ENCODE measurements at places on chromosomes 12 and 14. TPM values are rescaled to one million over a fixed set of nuclear protein-coding genes. Genes with fewer than 3 reads are reported as not detected.

- peak; percentile 84 for DNase-seq
Measured at GRCh38 chr14:66395300-66395699, 90.9 kb upstream of the CCDC196 start.

DNA sequence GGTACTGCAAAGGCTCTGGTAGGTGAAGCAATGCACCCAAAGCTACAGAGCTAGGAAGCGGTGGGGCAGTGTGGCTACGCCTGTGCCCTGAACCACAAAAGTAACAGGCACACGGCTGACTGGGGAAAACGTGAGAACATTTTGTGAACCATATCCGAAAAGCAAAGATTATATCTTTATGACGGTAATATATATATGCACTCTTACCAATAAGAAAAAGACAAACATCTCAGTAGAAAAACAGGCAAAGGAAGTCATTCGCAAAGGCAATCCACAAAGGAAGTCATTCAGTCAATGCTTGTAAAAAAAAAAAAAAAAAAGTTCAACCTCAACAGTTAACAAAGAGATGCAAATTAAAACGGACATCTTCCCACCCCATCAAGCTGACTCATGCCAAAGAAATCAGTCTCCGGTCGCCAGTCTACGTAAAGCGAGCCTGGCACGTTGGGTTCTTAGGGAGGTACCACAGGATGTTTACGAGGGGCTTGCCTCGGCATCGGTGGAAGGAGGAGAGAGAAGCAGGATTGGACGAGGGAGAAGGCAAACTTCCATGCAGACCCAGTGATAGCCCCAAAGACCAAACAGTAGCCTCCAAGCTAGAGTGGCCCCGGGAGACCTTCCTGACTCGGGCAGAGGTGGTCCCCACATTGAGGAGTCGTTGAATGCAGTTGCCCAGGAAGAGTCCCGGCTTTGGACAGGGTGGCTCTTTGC is 39.4 kb upstream of the PPP2R5C start:
- DNase-seq, result peak; percentile 91

- DNase-seq, result no peak
Measured at GRCh38 chr14:51821822-51822221, 38.6 kb upstream of the GNG2 start.

The CIROP gene
- total RNA-seq, result not detected

- no peak for DNase-seq
Measured at GRCh38 chr14:26626256-26626655, 28.4 kb upstream of the NOVA1 start.

The GALNT16 gene
- not detected for total RNA-seq

- DNase-seq, result no peak
Measured at GRCh38 chr14:60925286-60925685, 55.6 kb downstream of the TRMT5 start.

DNA sequence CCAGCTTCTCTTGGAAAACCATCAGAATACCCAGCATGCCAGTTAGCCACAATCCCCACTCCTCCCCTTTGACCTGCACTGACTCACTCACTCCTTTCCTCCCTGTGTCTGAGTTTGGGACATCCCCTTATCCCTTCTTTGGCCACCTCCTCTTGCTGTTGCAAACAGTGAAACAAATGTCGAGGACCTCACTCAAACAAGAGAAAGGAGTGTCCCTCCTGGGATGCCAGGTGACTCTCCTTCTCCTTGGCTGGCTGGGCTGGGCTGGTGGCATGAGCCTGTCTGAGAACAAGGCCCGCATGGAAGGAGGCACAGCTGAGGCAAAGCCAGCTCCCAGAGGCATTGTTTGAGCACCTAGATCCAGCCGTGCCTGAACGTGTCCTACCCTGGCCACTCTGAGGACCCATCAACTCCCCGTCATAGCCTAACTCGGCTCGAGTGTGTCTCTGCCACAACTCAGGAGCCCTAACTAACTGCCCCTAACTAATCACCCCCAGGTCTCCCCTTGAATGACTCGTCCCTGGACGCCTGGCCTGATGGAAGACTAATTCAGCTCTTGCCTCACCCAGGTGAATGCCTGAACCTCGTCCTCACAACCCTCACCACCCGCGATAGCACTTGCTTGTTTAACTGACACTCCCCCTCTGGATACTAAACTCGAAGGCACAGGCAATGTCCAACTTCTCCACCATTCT is 43.0 kb downstream of the NCOR2 start:
- DNase-seq, result no peak

Data from activated CD4-positive, alpha-beta T cell treated with anti-CD3 and anti-CD28 coated beads, Interleukin-2, amount 10 ng/mL, durations not matched to agents 24 days and 14 days (primary cell).